T follicular helper cell (primary cell): ENCODE measurements at places on chromosomes 11 and 22.

DNA sequence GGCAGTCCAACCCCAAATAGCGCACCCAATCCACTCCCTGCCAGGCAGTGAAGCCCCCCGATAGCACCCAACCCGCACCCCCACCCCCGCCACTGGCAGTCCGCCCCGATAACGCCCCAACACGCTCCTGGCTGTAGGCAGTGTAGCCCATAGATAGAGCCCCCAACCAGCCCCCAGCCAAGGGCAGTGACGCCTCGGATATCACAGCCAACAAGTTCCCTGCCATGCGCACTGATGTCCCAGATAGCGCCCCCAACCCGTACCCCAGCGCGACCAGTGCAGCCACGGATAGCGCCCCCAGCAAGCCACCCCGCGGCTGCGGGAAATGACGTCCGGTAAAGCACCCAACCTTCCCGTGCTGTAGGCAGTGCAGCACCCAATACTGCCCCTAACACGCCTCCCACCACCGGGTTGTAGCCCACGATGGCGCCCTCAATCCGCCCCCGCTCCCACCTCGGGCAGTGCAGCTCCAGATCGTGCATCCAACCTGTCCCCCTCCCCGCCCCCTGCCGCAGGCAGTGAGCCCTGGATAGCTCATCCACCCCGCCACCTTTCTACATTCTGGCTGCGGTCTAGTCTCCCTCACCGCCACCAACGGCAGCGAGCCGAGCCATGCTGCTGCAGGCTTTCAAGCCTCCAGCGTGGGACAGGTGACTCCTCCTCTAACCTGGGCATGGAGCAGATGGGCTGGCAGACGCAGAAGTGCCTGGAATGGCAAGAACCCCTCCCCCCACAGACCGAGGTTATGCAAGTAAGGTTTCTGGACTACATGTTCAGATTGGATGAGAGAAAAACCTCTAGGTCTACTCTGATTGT lies 625 bp downstream of the RFPL2 start:
- no peak for DNase-seq

GRCh38 chr11:83310718-83311117 lies 24.6 kb upstream of the CCDC90B start:
- no peak for DNase-seq

DNA sequence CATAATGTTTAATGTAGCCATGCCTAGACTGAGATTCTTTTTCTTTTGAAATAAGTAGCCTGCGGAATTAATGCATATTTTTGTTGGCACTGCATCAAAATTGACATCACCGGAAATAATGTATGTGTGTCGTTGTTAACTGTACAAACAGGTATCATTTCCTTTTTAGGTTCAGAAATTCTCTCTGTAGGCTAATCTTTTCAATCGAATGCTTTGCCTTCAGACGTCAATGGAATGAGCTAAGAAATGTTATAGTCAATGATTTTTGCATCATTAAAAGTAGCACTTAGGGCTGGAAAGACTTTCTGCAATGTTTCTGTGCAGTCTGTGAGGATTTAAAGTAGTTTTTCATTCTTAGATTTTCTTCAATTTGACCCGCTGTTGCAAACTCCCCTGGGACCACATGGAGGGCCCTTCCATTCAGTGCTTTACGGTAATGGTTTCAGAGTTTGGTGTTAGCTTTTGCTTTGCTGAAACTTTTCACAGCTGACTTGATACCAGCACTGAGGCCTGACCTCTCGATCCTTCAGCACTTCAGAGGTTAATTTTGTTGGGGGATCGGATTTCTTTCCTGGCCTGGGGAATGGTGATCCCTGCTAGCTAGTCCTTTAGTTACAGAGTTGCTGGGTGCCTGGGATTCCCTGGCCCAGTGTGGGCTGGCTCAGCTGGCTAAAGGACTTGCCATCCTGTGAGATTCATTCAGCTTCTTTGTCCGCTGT lies 137.8 kb downstream of the DBX1 start:
- DNase-seq = no peak

DNA sequence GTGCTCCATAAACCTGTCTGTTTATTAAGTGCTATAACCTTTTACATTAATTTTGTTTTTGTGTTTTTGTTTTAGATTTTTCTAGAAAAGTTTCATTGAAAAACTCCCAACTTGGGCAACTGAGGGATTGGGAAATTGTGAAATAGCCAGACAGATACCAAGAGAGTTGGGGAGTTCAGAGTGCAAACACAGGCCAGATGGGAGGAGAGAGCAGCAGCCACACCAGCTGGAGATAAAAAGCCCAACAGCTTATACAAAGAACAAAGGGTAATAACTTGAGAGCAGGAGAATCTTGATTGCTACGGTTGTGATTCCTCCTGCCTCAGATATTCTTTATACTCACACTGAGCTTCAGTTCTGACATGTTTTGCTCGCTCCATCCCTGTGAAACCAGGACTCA lies 1642.2 kb downstream of the LRRC4C start:
- DNase-seq = no peak

DNA sequence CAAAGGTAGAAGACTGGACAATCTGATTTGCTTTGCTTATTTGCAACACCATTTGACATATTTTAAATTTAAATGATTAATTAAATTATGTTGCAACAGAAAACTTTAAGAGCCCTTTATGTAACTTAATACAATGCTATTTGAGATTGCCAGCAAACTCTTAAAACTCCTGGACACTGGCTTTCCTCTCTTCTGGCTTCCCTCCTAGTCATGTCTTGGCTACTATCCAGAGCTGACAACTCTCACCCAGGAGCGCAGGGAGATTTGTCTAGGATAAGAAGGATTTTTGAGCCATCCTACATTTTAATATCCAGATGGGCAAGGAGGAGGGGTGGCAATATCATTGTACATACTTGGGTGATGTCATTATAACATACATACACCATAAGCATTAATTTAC lies 134.3 kb downstream of the ELP4 start:
- no peak for DNase-seq

DNA sequence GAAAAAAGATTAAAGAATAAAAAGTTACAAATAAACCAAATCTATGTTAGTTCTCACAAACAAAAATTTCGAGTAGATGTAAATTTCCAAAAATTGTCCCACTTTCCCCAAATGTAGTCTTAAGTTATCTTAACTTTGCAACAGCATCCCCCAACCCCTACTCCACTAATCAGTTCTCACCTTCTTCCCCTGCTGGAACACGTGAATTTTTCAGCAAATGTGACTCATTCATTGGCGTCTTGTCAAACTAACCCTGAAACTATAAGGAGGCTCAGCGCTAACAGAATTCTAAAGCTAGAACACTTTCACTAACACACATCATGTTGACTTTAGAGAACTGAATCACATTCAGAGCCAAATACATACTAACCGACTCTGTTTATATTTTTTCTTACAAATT lies 46.1 kb downstream of the PHF21A start:
- no peak for DNase-seq

- no peak for DNase-seq
These were observed 30.6 kb downstream of the MCHR1 start for GRCh38 chr22:40709752-40710413.

DNA sequence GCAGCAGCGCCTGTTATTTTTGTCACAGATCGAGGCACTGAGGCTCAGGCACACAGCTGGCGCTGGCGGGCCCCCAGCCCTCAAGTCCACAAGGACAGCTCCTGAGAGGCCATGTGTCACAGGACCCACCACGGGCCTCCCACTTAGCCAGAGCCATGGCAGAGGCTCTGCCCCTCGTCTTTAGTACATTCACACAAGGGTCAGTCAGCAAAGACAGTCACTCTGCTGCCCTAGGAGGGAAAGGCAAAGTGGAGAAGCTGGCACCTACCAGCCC lies 29.1 kb downstream of the GNAZ start:
- DNase-seq = no peak

GRCh38 chr11:121318848-121319834 lies 26.6 kb downstream of the SC5D start:
- DNase-seq = peak; percentile 12

DNA sequence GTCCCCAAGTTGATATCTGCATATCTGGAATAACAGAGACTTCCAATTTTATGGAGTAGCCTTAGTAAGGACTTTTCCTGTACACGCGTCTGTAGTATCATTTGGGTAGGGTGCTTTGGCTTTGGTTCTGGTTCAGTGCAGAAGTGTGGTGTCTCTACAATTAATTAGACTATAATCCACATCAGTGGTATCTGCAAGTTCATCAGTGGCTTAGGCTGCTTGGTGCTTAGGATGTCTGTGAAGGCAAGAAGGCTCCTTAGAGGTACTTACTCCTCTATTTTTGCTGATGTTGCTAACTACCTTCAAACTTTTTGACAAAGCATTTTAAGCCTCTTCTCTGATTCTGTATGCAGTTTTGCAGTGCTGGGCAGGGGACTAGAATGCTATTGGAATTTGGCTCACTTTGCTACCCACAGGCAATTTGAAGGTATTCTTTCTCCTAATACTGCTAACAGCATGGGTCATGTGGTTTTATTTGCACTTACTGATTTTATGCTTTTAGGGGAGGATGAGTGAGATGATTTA lies 49.4 kb downstream of the KCNQ1OT1 start:
- no peak for DNase-seq

DNA sequence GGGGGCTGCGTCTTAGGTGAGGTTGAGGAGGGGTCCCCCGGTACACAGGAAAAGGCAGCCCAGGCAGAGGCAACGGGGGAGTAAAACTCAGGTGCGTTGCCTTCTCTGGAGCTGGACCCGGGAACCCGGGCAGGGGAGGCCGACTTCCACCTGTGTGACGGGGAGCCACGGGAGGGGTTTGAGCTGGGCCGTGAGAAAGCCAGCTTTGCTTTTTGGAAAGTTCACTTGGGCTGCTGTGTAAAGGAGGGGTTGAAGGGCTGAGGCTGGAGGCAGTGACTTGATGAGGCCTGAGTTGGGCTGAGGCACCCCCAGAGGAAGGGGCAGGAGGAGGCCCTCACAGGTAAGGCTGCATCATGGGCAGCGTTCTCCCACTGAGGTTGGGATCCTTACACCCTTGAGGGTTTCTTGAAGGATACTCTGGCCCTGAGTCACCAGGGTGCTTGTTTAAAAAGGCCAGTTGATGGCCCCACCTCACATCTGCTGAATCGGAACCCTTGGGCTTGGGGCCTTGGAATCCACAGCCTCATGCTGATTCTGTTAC lies 47.2 kb downstream of the CHRDL2 start:
- DNase-seq = no peak
